ENCODE measurements at places on chromosomes 7 and 10. TPM values are rescaled to one million over a fixed set of nuclear protein-coding genes. Genes with fewer than 3 reads are reported as not detected.
A peak's percentile ranks its signal among the peaks of the same experiment; 100 is the strongest.

DNA sequence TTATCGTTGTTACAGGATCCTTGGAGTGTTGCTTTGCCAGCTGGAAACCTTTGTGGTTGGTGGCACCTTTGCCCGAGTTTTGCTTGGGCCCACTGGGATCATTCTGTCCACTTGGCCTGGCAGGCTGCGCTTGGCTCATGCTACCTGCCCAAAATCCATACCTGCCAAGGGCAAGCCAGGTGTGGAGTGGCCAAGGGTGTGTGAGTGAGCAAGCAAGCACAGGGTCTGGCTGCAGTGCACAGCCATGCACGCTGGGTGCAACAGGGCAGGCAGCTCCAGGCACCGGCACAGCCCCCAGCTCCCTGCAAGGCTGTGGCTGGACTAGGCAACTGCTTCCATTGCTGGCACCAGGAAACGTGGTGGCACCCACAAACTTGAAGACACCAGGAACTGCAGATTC lies 421.8 kb downstream of the ARL4A start:
- H3K4me3 ChIP-seq: no peak overlapping the region
- no peaks in the 10 kb centered on the region for H3K4me1 ChIP-seq
- H3K27me3 ChIP-seq: no peaks in the 10 kb centered on the region
- H3K36me3 ChIP-seq: no peaks in the 10 kb centered on the region
- no peak for DNase-seq

DNA sequence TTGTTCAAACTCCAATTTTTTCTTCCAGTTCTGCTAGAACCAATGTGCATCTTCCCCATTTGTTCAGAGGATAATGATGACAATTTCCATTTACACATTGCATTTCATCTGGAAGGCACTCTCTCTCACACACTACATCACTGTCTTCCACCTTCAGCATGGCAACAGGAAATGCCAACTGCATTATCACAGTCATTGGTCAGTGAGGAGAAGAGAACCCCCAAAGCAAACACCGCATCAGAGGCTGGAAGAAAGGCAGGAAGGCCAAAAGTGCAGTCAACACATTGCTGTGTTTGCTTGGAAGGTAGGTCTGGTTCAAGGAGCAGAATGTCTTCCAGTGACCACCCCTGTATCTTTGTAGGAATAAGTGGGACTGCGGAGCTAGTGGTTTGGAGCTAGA lies 192.2 kb upstream of the RHOBTB1 start:
- no peak for DNase-seq
- H3K4me1 ChIP-seq: peaks cover 8% of the 10 kb centered on the region
- H3K4me3 ChIP-seq: no peak overlapping the region
- H3K36me3 ChIP-seq: no peaks in the 10 kb centered on the region
- no peaks in the 10 kb centered on the region for H3K27me3 ChIP-seq
- H3K27ac ChIP-seq: no peak overlapping the region

- H3K27me3 ChIP-seq: no peaks in the 10 kb centered on the region
- H3K36me3 ChIP-seq: no peaks in the 10 kb centered on the region
- H3K4me3 ChIP-seq: no peak overlapping the region
- no peak for DNase-seq
- H3K27ac ChIP-seq: no peak overlapping the region
Observed at GRCh38 chr10:71267508-71268240, 51.4 kb upstream of the SLC29A3 start.

- H3K27ac ChIP-seq: no peak overlapping the region
- no peak overlapping the region for H3K4me3 ChIP-seq
- peaks cover 7% of the 10 kb centered on the region for H3K4me1 ChIP-seq
- DNase-seq: no peak
- H3K27me3 ChIP-seq: no peaks in the 10 kb centered on the region
- no peaks in the 10 kb centered on the region for H3K36me3 ChIP-seq
Observed at GRCh38 chr10:97321804-97322190, 2.7 kb downstream of the FRAT1 start.

DNA sequence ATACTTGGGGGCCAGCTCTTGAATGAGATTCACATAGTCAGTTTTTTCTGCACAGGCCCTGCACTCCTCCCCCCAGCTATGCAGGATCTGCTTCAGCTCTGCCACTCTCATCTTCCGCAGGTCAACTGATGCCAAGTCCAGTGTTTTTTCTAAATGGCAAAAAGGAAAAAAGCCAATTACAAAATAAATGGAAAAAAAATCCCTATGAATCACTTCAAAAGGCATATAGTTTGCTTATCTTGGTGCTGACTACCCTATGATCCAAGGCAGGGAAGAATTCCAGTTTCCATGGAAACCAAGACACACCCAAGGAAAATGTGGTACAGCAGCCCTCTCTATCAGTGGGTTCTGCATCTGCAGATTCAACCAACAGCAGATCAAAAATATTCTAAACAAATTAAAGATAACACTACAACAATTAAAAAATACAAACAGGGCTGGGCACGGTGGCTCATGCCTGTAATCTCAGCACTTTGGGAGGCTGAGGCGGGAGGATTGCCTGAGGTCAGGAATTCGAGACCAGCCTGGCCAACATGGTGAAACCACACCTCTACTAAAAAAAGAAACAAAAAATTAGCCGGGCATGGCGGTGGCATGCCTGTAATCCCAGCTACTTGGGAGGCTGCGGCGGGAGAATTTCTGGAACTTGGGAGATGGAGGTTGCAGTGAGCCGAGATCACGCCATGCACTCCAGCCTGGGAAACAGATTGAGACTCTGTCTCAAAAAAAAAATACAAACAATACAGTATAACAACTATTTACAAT lies 17.6 kb downstream of the CDNF start:
- no peak overlapping the region for H3K4me3 ChIP-seq
- DNase-seq: no peak
- H3K27me3 ChIP-seq: no peaks in the 10 kb centered on the region
- H3K4me1 ChIP-seq: no peaks in the 10 kb centered on the region

- no peaks in the 10 kb centered on the region for H3K27me3 ChIP-seq
- DNase-seq: no peak
- peaks cover 2% of the 10 kb centered on the region for H3K36me3 ChIP-seq
- no peak overlapping the region for H3K27ac ChIP-seq
- H3K4me3 ChIP-seq: no peak overlapping the region
Observed at GRCh38 chr10:35506741-35507140, 98.4 kb upstream of the GJD4 start.

GRCh38 chr10:132044803-132045202 lies 20.9 kb upstream of the JAKMIP3 start:
- H3K4me3 ChIP-seq: no peak overlapping the region
- H3K27me3 ChIP-seq: no peaks in the 10 kb centered on the region
- no peaks in the 10 kb centered on the region for H3K4me1 ChIP-seq
- H3K36me3 ChIP-seq: no peaks in the 10 kb centered on the region
- no peak for DNase-seq
- H3K27ac ChIP-seq: no peak overlapping the region

GRCh38 chr7:15678653-15679052 lies 7.8 kb downstream of the MEOX2 start:
- no peak for DNase-seq
- H3K36me3 ChIP-seq: no peaks in the 10 kb centered on the region
- peaks cover 18% of the 10 kb centered on the region for H3K4me1 ChIP-seq
- peak overlapping the region; percentile 3 for H3K4me3 ChIP-seq
- H3K27ac ChIP-seq: no peak overlapping the region

DNA sequence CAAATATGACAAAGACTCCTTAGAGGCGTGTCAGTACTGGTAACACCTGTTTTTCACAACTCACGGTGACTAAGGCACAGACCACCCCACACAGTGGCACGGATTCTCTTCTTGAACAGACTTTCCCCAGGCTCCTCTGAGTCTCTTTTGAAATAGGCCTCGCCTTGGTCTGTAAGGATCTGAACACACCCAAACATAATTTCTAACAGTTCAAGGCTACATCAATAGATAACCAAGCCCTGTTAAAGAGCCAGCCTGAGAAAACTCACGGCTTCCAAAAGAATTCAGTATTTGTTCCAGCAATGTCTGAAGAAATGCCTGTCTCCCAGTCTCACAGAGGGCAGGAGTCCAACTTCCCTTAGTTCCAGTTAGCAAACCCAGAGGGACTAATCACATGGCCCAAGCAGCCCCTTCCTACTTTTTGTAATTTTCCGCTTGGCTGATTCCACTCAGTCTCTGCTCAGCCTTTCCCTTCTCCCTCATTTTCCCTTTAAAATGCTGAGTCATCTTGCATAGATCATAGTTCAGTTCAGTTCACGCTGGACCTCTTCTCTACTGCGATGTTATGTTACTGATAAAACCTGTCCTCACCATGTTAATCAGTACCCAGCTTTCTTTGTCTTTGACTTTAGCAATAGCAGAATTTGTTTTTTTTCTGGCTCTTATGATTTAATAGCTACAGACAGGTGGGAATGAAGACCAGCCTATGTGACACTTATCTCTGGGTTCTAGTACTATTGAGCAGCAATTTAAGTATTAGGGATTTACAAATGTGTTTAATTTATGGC lies 22.6 kb upstream of the AKR1C3 start:
- DNase-seq: peak; percentile 55
- peak overlapping the region; percentile 85 for H3K27ac ChIP-seq
- no peak overlapping the region for H3K4me3 ChIP-seq
- no peaks in the 10 kb centered on the region for H3K36me3 ChIP-seq

DNA sequence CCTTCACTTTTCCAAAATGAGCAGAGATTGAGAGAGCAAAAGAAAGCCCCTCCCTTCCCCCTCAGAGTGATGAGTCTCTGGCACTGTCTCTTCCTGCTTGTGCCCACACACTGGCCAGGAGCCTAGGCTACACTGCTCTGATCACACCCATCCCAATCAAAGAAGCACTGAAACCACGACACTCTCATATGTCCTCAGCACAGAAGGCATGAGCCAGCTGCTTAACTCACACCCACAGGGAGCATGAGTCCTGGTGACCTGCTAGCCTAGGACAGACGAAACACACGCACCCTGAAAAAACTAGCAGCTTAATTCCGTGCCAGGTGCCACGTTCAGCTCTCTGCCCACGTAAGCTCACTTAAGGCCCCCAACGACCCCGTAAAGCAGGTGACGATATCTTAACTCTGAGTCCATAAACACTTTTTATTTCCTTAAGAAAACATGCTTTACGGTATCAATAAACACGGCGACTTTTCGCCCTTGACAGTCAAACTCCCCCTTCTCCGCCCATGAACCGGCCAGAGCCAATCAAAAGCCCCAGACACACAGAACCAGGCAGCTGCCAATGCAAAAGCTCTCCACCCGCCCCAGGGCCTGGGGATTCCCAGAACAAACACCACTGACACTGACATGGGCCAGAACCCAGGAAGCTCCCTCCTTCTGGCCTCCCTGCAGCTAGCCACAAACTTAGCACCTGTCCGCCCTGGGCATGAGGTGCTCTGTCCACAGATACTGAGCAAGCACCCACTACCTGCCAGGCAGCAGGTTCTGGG lies 69.0 kb downstream of the TNRC18 start:
- H3K36me3 ChIP-seq: peaks cover 89% of the 10 kb centered on the region
- no peaks in the 10 kb centered on the region for H3K27me3 ChIP-seq
- peaks cover 15% of the 10 kb centered on the region for H3K4me1 ChIP-seq
- no peak for DNase-seq
- no peak overlapping the region for H3K4me3 ChIP-seq

DNA sequence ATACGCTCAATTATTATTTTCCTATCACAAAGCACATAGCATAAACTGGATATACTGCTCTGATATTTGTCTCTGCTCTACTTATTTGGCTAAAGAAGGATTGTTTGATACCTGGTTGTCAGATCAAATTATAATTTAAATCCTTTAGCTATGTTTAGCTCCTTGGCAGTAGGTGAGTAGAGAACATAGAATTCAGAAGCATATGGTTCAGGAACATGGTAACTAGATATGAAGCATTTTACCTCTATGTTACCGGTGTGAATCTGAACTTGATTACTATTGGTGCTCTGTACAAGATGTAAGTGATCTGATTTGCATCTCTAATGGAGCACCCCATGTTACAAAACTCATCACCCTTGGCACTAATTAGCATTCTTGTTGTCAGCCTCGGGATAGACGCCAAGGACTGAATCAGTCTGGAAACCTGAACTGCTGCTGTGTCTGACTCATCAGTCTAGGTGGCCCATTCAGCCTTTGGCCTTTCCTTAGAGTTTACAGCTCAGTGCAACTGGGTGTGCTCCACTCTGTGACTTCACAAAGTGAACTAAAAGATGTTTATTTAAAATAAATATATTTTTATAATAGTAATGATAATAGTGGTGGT lies 12.3 kb upstream of the MYPN start:
- H3K4me1 ChIP-seq: no peaks in the 10 kb centered on the region
- H3K4me3 ChIP-seq: no peak overlapping the region
- no peaks in the 10 kb centered on the region for H3K27me3 ChIP-seq
- H3K36me3 ChIP-seq: no peaks in the 10 kb centered on the region
- H3K27ac ChIP-seq: no peak overlapping the region

DNA sequence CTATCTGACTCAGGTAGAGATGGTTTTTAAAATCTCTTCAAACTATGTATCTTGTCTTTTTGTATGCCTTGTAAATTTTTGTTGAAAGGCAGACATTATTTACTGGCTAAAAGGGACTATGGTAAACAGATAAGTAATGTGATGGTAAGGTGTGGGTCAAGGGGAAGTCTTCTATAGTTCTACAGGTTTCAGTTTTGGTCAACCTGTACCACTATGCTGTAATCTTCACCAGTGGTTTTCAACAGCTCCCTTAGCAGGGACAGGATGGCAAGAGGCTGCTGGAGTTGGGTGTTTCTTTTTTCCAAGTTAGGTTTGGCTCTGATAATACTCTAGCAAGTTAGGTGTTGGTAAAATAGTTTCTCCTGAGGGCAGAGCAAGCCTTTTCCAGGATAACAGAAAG lies 32.7 kb upstream of the FZD8 start:
- no peak for DNase-seq
- no peaks in the 10 kb centered on the region for H3K4me1 ChIP-seq
- no peaks in the 10 kb centered on the region for H3K36me3 ChIP-seq
- no peak overlapping the region for H3K27ac ChIP-seq

DNA sequence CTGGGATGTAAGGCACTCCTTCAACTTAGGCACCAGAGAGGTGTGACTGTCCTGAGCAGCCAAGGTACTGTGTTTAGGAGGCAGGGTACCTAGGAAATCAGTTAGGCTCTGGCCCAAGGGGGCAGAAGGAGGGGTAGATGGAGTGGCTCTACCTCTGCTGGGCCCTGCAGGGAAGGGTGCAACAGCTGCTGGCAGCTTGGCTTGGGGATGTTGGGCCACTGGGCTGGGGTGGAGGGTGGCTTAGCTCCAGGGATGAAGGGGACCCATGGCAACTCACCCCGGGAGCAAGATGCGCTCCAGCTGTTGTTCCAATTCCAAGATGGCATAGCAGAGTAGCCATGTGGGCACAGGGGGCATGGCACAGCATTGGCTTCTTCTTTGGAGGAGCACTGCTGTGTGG lies 42.1 kb downstream of the NEURL1 start:
- no peaks in the 10 kb centered on the region for H3K27me3 ChIP-seq
- no peak overlapping the region for H3K27ac ChIP-seq
- H3K4me1 ChIP-seq: no peaks in the 10 kb centered on the region

The GALNT17 gene
- 69.5 TPM for total RNA-seq

The EIF5AL1 gene
- not detected for total RNA-seq

The TFEC gene
- total RNA-seq: 2.6 TPM

The IFIT1 gene
- 14.0 TPM for total RNA-seq

Data from tibial nerve (tissue), 4 donors.